Activated CD4-positive, alpha-beta T cell treated with anti-CD3 and anti-CD28 coated beads for 4 hours (primary cell): ENCODE measurements at places on chromosomes 4 and X.

DNA sequence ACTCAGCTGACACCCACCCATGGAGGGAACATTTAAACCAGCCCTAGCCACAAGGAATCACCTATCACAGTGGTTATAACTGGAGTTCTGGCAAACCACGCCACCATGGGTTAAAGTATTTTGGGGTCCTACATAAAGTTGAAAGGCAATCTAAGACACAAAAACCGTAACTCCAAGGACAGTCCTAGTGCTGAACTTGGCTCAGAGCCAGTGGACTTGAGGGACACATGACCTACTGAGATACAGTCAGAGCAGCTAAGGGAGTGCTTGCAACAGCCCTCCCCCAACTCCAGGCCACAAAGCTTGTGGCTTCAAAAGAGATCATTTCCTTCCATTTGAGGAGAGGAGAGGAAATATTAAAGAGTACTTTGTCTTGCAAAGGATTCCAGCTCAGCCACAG is 300.5 kb downstream of the FGF13 start:
- DNase-seq = no peak

DNA sequence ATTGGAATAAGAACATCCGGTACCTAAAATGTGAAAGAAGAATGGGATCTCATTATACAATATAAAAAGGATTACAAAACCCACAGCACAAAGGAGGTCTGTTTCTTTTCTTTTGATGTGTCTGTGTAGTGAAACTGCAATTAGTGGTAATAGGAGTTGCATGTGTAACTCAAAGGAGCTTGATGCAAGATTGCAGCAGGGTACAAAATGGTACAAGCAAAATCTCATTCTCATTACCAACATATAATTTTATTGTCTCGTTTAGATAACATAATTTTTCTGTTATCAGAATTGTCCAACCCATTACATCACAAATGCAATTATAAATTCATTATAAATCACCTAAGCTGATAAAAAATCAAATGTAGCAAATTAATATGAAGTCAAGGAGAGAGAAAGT is 47.1 kb upstream of the CCSER1 start:
- no peak for DNase-seq

DNA sequence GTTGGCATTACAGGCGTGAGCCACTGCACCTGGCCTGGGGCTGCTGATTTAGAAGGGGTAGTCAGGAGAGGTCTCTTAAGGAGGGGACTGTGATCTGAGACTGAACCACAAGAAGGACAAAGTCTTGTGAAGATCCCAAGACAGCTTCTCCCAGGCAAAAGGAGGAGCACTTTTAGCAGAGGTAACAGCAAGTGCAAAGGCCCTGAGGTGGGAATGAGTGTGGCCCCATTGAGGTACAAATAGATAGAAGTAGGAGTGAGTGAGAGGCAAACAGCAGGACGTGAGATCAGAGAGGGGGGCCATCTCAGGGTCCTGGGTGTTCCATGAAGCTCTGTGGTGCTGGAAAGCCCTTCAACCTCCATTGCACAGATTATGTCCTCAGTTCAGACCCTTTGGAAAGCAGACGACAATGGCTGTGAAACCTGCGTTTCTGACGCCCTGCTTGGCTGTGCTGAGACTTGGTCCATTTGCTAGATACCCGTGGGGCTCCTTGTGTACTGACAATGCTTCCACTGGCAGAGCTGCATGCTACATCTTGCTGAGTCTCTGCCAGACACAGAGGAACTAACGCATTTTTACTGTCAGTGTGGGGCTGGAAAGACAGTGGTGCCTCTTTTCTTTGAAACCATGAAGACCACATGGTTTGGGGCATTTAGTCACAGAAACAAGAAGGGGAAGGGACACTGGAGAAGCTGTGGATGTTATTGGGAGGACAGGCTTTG is 1.3 kb upstream of the CCKAR start:
- DNase-seq = no peak

DNA sequence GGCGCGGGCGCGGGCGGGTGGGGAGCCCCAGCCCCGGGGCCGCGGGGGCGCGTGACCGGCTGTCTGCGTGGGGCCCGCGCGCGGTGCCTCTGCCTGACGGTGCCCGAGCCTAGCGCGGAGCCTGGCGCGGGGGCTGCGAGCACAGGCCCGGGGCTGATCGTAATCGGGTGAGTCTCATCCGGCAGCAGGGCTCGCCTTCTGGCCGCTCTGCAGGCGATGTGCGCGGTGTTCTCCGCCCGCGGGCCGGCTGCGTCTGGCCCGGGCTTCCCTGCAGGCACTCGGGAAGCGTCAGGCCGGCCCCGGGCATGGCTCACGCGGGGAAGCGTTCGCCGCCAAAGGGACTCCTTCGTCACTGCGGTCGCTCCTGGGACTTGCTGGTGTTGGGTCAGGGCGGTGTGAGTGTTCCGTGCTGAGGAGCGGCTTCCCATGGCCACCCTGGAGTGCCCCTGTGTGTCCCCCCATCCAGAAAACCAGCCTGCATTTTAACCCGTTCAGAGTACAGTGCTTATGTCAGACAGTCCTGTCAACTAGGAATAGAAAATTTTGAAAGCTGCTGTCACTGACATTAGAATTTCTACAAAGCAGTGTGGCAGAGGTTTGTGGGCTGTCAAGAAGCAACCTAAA is 40.6 kb downstream of the FAM149A start:
- no peak for DNase-seq

- DNase-seq = no peak
Measured at GRCh38 chr4:147727476-147728028, 4.3 kb upstream of the ARHGAP10 start.
